ENCODE measurements at places on chromosomes 12 and 14.

DNA sequence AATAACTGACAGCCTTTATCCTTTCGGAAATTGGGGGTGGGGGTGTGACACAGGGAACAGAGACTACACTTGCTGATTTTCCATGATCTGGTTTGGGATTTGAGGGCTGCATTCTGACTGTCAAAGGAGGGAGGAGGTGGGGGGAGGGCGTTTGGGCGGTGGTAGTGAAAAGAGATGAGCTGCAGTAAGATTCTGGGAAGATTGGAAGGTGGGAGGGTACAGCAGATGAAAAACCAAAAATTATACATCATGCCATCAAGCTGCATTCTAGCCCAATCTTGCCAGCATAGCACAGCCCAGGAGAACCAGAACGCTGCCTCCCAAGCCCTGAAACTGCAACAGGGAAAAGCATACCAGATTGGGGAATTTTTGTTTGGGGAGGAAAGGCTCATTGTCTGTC, 2.4 kb downstream of the RND1 start:
- no peak for DNase-seq

DNA sequence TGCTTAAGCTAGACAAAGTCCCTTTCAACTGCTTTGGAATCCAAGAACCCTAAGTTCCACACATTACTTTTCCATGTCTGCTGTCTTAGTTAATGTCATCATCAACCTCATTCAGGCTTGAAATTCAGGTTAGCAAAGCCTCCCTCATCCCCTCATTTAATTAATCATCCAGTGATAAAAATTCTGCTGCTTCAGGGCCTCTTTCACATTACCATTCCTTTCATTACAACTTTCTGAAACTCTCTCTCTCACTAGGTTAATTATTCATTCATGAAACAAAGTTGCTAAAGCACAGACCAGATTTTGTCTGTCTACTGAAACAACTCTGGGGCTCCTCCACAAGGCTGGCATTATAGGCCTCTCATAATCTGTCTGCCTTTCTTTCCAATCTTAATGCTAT, 9.4 kb upstream of the VTI1B start:
- DNase-seq = no peak

- DNase-seq = no peak
These were observed 349.7 kb upstream of the DIO2 start for GRCh38 chr14:80560800-80561657.

- no peak for DNase-seq
These were observed 34.5 kb downstream of the RTN1 start for GRCh38 chr14:59836116-59836515.

DNA sequence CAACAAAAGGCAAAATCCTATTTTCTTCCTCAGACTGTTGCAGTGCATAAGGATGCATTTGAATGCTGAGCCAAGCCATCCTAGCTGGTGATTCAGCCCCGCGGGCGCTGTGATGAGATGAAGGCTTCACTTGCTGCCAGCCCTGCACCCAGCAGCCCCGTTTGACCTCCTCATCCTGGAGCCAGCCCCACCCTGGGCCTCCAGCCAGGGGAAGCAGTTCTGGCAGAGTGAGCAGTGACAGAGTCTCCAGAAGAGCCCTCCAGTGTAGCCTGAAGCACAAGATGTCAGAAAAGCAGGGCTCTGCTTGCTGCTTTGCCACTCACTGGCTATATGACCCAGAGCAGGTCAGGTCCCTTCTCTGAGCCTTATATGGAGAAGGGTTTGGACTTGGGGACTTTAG, 96.2 kb upstream of the HSPB8 start:
- DNase-seq = no peak

DNA sequence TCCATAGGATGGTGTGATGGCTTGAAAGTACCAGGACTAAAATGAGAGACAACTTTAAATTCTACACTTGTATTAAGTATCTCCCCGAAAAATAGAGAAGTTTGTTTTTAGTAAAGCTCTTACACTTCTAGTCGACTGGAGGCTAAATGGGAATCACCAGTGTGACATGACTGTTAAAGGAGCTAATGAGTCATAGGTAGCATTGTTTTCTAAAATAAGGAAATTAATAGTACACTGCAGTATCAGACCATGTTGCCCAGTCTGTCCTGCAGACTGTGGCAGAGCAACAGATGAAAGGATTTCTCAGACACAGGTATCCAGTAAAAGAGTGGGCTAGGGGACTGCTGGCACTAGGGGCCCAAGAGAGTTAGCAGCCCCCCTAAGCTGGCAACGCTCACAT, 140.1 kb downstream of the TMEM117 start:
- DNase-seq = no peak

GRCh38 chr12:118427819-118428218, 51.5 kb downstream of the SUDS3 start:
- no peak for DNase-seq

DNA sequence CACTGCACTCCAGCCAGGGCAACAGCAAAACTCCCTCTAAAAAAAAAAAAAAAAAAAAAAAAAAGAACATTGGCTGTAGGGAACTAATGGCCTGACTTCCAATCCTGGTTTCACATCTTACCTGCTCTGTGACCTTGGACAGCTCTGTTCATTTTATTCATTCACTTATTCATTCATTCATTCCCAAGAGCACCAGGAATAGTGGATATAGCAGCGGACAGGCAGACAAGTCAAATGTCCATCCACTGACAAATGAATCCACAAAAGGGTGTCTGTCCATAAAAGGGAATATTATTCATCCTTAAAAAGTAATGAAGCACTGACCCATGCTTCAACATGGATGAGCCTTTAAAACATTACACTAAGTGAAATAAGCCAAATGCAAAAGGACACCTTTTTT, 27.6 kb upstream of the C12orf76 start:
- no peak for DNase-seq

GRCh38 chr14:105375635-105376057, 22.7 kb upstream of the TEX22 start:
- no peak for DNase-seq

DNA sequence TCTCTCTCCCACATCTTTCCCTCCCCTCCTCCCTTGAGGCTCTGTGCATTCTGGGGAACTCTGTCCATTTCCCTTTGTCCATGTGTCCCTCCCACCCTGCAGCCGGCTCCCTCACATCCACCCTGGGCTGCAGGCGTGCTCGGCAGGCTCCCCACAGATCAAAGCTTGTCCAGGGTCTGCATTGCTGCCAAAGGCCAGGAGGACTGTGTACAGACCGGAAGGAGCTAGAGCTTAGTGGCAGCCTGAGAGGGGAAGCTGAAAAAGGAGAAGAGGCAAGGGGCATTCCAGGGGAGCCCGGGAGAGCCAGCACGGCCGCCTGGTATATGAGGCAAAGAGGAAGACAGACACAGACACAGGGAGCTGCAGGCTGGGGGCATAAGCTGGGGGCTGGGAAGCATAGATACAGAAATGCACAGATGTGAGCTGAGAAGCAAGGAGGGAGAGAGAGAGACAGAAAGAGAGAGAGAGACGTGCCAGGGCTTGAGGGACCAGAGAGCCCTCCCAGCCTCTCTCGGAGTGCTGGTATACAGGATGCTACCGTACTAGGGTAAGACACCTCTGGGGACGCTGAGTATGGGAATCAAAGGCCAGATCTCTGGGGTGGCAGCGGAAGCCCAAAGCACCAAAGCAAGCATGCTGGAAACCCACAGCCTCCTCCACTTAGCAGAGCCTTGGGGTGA, 3.3 kb downstream of the CD4 start:
- DNase-seq = no peak

All from hypothalamus (tissue), 51 donors.